Activated naive CD8-positive, alpha-beta T cell treated with anti-CD3 and anti-CD28 coated beads, Interleukin-2, amount 50 U/mL, for 24 hours (primary cell): ENCODE measurements at places on chromosomes 12 and 14.

GRCh38 chr14:22390195-22390594, 198.8 kb downstream of the DAD1 start:
- no peak for DNase-seq

DNA sequence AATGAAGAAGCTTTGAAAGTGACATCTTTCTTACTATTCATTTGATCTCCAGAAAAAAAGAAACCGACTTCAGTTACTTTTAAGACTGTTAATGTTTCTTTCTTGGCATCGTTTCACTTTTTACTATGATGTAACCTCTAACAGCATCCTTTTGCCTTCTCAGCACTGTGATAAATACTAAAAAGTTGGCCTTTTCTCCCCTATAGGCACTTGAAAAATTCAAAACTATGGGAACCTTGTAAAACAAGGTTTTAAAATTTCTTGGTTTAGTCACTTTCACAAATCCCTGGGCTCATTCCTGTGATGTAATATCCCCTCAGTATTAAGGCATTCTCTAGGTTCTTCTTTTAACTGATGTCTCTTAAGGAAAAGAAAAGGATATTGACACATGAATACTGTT, 281.8 kb downstream of the EGLN3 start:
- DNase-seq: no peak

DNA sequence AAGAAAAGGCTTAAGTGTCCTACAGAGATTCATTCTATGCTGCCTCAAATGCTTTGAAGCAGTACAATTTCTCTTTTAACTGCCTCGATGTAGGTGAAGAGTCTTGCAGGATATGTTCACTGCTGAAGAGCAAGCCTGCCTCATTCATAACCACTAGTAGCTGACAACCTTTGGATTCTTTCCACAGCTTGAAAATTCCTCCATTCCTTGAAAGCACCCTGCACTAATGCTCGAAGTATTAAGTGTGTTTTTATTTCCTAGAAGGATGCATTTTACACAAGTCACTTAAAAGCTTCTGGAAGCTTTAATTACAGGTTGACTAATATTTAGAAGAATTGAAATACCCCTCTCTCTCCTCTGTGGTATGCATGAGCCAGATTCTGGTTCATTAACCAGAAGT, 429.4 kb downstream of the DIO2 start:
- no peak for DNase-seq

- DNase-seq: no peak
Observed at GRCh38 chr14:105117257-105117646, 51.3 kb downstream of the JAG2 start.

DNA sequence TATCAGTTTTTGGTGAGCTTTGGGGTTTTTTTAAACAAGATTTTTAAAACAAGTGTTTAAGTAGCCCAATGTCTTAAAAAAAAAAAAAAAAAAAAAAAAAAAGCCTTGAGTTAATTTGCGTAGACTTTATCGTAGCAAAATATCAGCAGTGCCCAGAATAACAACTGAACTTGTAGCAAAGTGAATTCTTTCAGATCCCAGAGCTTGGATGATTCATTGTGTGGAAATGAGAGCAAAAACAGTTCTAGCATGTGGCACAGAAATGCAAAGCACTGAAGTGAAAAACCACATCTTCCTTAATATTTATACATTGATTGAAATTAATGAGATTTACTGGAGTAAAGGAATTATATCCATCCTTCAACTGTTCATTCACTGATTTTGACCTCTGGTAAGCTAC, 258.1 kb downstream of the EGLN3 start:
- DNase-seq: no peak

DNA sequence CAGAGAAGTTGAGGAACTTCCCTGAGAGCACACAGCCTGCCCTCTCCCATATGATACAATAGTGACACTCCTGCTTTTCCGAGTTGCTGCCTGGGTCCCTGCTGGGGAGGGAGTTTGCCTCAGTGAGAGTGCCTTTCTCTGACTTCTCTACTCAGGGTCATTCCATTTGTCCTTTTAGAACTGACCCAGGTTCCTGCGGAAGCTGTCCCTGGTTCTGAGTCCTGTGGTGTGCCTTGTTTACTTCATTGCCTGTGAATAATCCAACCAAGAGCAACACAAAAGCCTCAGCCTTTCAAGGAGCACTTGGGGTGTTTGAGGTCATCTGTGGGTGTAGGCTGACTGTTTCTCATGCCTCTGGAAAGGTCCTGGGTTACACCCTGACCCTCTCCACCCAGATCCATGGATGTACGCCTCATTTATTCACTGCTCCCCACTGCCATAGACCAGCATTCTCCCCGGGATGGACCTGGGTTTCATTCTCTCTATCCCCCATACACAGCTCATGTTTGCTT, 13.6 kb downstream of the SERPINA1 start:
- DNase-seq: no peak

GRCh38 chr12:124994437-124994975, 1.1 kb downstream of the BRI3BP start:
- peak; percentile 17 for DNase-seq

DNA sequence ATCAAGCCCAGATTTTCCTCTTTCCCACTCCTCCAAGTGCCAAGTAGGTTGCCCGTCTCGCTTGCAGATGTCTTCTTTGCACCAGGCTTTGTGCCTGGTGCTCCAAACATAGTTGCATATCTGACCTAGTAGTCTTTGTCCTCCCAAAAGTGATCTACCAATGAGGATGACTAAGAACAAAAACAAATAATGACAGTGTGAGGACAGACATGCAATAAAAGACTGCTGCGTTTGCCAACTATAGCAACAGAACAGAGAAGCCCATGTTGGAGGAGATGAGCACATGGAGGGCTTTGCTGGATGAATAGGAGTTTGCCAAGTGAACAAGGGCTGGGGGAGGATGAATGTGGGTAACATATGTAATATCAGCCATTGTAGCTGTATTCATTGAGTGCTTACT, 15.6 kb downstream of the DTX1 start:
- no peak for DNase-seq

DNA sequence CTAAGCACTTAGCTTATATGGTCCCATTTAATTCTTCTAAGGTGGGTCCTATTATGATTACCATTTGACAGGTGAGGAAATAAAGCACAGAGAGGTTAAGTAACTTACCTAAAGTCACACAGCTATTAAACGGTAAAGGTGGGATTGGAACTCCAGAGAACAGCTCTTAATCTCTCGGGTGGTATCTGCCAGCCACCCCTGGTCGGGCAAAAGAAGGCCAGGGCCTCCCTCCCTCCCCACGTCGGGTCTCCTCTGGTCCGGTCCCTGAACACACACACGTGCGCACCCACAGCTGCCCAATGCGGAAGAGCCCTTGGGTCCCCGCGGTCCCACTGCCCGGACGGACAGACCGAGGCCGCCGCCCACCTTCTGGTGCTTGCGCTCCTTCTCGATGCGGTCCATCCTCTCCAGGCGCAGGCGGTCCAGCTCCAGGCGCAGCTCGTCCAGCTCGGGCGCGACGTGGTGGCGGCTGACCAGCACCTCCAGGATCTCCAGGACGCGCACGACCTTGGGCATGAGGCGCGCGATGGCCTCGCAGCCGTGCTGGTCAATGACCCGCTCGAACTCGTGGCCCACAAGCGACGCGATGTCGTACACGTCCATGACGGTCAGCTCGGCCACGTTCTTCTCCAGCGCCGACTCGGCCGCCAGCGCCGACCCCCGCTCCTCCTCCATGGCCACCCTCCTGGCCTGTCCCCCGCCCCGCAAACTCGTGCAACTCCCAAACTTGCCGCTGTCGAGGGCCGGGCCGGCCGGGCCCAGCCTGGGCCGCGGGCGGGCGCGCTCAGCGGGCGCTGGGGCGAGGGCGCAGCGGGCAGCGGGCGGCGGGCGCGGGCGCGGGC, 490 bp downstream of the RILPL1 start:
- DNase-seq: peak; percentile 26

DNA sequence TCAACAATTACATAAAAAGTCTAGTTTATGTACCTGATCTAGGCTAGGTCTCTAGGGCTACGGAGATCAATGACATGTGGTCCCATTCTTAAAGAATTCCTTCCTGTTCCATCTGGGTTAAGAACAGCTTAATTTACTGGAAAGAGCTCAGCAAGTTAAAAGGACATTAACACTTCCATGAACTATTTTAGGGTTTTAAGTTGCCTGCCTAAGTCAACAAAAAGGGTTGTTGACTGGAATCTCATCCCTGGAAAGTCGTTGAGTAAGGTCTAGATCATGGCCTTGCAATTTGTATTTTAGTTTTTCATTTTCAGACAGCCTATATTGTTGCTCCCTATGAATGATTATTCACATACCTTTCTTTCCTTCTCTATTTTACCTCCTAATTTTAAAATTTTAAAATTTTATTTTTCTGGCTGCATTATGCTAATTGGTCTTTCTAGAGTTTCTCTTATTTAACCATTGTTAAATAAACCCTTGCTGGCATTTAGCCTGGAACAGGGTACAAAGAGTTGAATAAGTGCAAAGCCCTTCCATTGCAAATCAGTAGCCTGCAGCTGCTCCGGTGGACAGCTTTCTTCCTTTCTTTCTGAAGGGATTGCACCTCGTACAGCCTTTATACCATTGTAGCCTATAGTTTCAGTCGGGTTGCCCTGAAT, 66.3 kb downstream of the VRK1 start:
- no peak for DNase-seq

- DNase-seq: no peak
Observed at GRCh38 chr12:115388139-115388538, 704.2 kb upstream of the TBX3 start.

DNA sequence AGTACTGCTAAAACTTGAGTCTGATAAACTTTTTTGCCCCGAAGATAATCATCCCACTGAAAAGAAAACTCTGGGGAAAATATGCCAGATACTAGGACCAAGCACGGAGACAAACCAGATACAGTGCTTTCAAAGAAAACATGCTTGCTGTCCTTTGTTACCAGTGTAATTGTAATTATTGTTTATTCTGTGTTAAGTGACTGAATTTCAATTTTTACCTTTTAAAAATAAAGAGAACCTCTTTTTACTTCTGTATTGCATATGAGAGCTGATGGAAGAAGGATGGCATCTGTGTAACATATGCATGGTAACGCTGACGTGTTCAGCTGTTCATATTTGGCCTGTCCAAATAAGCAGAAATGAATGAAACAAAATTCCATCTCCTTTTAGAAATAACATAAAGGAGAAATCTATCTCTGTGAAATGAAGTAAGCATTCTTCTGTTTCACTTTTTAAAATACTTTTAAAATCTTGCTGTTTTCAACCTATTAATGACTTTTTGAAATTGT, 22.5 kb downstream of the SLC35E3 start:
- no peak for DNase-seq

- no peak for DNase-seq
Observed at GRCh38 chr14:54399560-54399959, 2.8 kb downstream of the CDKN3 start.
